Articular chondrocyte of knee joint (primary cell): ENCODE measurements at places on chromosomes 3 and 15. TPM values are rescaled to one million over a fixed set of nuclear protein-coding genes. Genes with fewer than 3 reads are reported as not detected.

The PLAAT1 gene
- not detected in 2 replicates for total RNA-seq

The CCR9 gene
- total RNA-seq = not detected in 2 replicates

The WDR93 gene
- total RNA-seq = 0.26 and 0.32 TPM in 2 replicates

The CNTN6 gene
- under 0.01 TPM in 1 of 2 replicates, not detected in the other for total RNA-seq

The TLR9 gene
- total RNA-seq = 0.13 TPM in 1 of 2 replicates, not detected in the other
